Left renal pelvis (tissue), 4 donors: ENCODE measurements at places on chromosomes 12 and 14.

- no peak for DNase-seq
Observed at GRCh38 chr14:29348504-29348903, 579.1 kb downstream of the PRKD1 start.

DNA sequence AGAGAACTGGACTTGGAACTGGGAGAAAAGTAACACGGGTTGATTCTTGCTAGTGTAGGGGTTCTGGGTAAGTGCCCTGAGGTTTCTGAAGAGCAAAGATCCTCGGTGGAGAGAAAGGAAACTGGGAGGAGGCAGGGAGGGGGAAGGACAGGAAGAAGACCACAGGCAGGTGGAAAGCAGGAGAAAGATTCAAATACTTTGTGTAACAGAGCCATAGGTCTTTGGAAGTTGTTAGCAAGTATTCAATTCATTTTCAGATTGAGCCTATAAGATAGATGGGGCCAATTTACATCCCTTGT, 1.3 kb downstream of the PNP start:
- DNase-seq = no peak

GRCh38 chr12:84955298-84955697, 42.7 kb upstream of the SLC6A15 start:
- DNase-seq = no peak

GRCh38 chr12:57470286-57470969, 9.2 kb downstream of the ARHGAP9 start:
- DNase-seq = no peak

- no peak for DNase-seq
Observed at GRCh38 chr12:112815589-112816321, 24.2 kb downstream of the RPH3A start.

- DNase-seq = no peak
Observed at GRCh38 chr12:83183132-83183531, 496.4 kb downstream of the TMTC2 start.

GRCh38 chr12:26683443-26683842, 149.6 kb downstream of the ITPR2 start:
- no peak for DNase-seq

DNA sequence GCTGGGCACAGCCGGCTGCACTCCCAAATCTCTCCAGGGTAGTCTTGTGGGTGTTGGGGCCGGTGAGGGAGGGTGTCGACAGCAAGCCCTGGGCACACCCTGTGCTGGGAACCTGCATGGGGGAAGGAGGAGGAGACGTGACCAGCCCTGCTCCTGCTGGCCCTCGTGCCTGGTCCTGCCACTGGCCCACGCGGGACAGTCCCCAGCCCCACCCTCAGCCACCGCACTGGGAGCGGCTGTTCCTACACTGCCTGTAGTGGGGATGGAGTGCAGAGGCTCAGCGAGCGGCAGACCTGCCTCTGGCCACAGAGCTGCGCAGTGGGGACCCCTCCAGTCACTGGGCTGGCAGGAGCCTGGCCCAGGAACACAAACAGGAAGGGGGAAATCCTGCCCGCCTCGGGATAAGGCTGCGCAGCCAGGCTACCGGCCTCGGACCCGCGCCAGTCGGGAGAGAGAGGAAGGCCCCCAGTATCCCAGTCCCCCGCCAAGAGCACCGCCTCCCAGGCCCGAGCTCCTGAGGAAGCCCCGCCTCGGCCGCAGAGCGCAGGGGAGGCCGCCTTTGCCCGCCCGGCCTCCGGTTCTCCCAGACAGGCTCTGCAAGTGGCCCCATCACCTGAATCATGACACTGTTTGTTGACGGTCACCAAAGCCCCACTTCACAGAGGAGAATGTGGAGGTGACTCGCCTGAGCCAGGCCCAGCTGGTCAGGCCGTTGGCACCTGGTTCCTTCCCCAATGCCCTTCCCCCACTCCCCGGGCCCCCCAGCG, 10.6 kb downstream of the AHNAK2 start:
- no peak for DNase-seq

GRCh38 chr14:51821822-51822221, 38.6 kb upstream of the GNG2 start:
- DNase-seq = no peak

- no peak for DNase-seq
Observed at GRCh38 chr14:61385002-61385685, 63.8 kb downstream of the PRKCH start.

DNA sequence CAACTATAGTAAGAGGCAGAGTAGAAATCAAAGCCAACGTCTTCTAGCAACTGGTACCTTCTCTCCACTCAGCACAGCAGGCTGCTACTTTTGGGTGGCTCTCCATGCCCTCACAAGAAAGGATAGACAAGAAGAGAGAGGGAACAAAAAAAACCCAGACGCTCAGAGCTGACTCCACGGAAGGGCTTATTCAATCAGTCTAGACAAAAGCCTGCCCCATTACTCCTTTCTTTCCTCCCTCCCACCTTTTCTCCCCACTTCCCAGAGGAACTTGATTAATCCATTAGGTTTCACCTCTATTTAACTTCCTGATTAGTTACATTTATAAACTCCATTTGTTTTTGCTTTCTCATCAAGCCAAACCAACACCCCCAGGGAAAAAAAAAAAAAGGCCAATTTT, 71.1 kb upstream of the CCDC60 start:
- no peak for DNase-seq

DNA sequence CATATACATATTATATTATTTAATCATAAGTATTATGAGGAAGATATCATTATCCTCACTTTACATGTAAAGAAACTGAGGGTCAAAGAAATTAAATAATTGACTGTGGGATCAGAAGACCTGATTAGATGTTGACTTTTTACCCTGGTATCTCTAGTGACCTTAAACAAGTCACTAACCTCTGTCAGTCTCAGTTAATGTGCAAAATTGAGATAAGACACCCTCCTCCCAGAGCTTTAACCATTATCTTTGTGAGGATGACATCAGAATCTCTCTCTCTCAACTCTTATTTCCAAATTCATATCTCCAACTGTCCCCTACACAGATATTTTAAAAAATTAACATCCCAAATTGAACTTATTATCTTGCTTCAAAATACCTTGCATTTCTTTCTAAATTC, 177.8 kb downstream of the KLHL28 start:
- no peak for DNase-seq

- DNase-seq = no peak
Observed at GRCh38 chr12:15770021-15770420, 19.2 kb downstream of the EPS8 start.

DNA sequence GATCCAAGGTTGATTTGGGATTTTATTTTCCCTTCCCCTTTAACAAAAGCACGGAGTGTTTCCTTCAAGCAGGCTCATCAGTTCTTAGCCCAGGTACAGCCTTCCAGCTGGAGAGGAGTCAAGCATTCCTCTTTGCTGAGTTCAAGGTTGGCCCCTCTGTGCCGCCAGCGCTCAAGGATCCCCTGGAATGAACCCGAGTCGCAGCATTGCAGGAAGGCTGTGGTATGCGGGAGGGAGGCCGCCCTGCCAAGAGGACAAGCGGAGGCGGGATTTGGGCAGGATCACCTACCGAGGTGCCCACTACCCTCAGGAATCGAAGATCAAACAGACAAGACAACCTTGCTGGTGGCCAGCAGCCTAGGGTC, 53.9 kb upstream of the NCOR2 start:
- no peak for DNase-seq

DNA sequence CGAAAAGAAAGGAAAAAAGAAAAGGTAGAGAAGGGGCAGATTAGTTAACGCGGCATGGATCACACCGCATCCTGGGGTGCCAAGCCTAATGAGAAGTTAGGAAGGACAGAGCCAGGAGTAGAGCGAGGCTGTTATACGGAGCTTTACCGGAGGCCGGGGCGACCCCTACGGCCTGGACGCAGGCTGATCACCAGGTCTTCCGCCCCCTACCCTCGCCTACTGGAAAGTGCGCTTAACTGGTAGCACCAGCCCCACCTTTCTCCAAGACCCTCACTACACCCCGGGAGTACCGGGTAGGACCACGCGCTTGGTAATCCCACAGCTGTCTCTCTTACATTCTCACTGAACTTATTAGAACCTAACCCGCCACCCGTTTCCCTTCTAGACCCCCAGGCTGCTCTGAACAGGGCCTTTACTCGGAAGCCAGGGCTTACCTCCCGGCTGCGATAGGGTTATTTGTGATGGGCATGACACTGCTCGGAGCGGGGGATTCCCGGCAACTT, 33.8 kb downstream of the WBP11 start:
- DNase-seq = no peak
